ENCODE measurements at places on chromosomes 2 and 18.
A peak's percentile ranks its signal among the peaks of the same experiment; 100 is the strongest.

- DNase-seq = no peak
Measured at GRCh38 chr18:55861266-55861665, 273.3 kb upstream of the TCF4 start.

DNA sequence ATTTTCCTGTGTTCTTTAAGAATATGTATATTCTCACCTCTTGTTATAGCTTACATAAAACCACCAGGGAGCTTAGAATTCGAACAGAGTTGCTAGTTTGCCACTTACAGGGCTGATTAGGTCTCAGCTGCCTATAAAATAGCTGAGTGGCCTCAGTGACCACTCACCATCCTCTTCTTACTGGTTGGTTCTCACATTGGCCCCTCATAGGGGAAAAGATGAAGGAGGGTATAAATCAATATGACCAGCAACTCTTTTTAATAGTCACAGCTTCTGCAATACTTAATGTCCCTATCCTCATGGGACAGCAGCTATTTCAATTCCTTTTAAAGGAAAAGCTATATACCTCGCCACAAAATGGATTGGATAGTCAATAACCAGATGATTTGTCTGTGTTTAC is 199.4 kb upstream of the CDH20 start:
- no peak for DNase-seq

GRCh38 chr2:181657379-181657778 is 474 bp upstream of the CERKL start:
- no peak for DNase-seq

DNA sequence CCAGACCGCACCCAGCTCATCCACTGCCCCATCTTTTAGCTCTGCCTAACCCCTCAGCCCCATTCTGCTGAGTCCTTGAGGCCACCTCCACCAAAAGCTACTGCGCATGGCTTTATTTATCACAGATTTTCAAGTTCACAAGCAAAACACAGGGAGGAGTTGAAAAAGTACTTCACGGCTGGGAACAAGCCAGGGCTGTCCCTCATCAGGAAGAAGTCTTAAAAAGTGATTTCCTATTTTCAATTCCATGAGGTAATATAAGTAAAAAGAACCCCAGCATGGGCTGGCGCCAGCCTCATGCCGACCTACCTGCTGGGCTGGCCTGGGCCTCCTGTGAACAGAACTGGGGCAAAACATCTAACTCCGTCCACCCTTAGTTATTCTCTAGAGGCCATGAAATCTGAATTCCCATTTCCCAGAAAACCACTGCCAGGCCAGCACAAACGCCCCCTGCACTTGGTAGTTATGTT is 69.0 kb downstream of the POLR1A start:
- DNase-seq = no peak

DNA sequence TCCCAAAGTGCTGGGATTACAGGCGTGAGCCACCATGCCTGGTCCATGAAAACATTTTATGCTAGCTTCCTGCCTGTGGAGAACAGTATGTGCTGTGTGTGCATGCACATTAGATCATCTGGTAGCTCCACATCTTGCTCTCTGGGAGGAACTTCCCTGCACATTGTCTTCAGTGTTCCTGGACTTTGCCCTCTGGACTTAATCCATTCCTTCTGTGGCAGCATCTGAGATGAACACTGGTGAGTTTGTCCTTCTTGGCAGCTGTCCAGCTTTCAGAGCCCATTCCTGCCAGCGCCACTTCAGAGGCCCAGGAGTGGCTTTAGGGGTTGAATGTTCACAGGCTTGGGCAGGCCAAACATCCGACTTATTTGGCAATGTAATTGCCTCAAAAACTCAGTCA is 65.2 kb downstream of the POU3F3 start:
- DNase-seq = no peak

- DNase-seq = no peak
Measured at GRCh38 chr18:75879196-75879595, 451.7 kb upstream of the SMIM21 start.

DNA sequence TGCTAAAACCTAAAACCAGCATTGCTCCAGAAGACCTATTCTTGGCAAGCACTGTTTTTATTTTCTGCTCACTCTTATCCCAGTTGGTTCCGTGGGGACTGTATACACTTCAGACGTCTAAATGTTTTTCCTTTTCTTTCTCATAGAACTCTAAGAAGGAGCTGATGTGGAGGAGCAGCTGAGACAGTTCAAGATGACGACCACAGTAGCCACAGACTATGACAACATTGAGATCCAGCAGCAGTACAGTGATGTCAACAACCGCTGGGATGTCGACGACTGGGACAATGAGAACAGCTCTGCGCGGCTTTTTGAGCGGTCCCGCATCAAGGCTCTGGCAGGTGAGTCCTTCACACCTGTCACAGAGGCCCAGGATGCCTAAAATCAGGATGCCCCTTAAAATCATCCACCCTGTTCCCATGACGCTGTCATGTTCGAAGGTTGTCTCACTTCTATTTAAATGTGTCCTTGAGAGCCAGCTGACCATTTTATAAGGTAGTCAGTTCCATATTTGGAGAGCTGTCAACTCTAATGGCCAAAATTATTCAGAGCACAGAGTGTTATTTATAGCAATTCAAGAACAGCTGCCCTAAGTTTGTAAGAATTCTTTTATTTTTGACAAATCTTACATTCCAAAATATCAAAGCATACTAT is 70.2 kb downstream of the SPTBN1 start:
- no peak for DNase-seq

GRCh38 chr2:20291106-20291564 is 59.5 kb downstream of the PUM2 start:
- peak; percentile 34 for DNase-seq

DNA sequence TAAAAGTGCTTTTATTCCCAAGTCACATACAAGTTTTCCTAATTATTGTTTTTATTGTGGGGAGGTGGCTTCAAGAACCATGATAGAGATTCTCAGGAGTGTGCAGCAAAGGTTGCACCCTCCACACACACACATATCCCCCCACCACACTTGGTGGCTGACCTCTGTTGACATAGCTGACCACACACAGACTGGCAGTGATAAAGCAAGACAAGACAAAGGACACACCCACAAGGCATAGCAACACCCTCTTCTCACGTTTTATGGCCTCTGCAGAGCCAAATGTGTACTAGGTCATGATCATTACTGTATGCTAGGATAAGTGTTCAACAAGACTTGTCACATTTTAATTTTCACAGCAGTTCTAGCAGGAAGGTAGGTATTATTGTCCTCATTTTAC is 143.0 kb upstream of the EPC2 start:
- no peak for DNase-seq
